ENCODE measurements at places on chromosomes 5 and 9.

DNA sequence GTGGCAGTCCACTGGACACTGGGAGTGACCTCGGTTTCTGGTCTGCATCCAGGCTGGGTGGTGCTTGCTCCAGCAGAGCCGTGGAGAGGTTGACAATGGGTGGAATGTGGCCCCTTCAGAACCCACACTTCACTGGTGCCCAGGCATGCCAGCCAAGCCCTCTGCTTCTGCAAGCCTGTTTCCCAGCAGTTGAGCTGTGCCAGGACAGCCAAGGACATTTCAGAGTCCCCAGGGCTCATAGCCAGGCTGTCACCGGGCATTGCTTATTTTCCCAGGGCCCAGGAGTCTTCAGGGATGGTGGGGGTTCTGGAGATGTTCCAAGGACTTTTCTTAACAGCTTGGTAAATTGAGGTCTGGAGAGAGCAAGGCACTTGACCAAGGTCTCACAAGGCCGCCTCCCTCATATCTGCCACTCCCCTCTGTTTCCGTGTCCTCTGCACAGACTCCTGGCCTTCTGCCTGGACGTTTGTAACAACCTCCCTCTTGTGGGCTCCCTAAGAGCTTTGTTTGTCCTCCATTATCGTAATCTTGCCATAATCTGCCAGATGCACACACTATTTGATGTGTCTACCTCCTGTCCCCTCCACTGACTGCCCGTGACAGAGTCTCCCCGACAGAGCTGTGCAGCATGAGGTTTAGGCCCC lies 3.8 kb upstream of the NDST1 start:
- no peak for DNase-seq

DNA sequence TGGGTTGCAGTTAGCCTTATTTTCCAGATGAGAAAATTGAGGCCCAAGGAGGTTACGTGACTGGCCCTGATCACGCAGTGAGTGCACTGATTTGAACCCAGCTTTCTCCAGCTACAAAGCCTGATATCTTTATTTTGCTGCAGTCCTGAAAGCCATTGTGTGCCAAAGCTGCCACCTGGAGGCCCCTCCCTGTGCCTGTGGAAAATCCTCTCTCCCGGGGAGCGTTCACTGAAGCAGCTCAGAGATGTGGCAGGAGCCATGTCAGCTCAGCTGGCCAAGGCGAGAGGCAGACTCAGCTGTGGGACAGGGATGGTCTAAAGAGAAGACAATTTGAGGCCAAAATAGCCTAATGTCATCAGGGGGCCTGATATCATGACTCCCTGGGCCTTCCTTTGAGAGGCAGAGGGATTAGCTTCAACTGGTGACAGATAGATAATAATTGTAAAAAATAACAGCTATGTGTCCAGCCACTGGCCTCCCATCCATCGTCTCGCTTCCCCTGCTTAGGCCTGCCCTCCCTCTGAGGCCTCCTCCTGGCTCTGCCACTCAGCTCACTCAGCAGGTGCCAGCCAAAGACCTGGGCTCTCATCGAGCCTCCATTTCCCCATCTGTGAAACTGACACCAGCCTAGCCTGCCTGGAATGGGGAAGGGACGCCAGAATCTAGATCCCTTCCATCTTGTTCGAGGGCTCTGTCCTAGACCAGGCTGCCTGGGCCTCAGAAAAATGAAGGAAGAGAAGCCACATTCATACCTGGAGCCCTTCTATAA lies 74.3 kb upstream of the GGTA1 start:
- no peak for DNase-seq

DNA sequence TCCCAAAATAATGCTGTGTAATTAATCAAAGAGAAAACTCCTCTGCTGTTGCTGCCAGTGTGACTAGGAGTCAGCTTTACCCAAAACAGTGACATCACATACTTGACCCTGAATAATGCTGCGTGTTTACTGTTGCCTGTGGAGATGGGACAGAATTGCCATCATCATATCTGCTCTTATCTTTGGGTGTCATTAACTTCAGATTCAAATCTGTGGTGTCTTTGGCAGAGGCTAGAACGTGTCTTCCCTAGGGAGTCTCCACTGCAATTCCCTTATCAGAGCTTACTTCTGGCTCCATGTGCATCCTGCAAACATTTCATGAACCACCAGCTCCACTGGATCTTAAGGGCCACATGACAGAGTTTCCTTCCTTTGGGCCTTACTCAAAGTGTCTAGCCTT lies 88.9 kb upstream of the MRPS30 start:
- DNase-seq = no peak

- DNase-seq = no peak
Observed at GRCh38 chr5:5739490-5739945, 317.0 kb downstream of the ICE1 start.

DNA sequence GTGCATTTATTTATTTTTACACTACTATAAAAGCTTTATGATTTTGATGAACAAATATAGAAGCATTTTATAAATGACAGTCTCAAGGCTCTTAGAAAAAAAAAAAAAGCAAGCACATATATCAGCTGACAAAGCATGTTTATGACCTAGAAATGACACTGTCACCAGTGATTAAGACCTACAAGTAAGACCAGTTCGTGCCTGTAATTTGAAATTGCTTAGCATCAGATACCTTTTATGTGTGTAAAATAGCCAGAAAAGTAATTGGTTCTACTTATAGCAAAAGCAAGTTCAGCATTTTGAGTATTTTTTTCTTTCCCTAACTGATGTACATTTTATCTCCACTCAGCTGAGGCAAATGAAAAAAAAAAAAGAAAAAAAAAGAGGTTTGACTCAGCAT lies 808.4 kb downstream of the CDH18 start:
- no peak for DNase-seq

GRCh38 chr5:144151026-144151425 lies 19.4 kb downstream of the YIPF5 start:
- DNase-seq = no peak

- no peak for DNase-seq
Observed at GRCh38 chr9:18010492-18010891, 431.6 kb downstream of the SH3GL2 start.

DNA sequence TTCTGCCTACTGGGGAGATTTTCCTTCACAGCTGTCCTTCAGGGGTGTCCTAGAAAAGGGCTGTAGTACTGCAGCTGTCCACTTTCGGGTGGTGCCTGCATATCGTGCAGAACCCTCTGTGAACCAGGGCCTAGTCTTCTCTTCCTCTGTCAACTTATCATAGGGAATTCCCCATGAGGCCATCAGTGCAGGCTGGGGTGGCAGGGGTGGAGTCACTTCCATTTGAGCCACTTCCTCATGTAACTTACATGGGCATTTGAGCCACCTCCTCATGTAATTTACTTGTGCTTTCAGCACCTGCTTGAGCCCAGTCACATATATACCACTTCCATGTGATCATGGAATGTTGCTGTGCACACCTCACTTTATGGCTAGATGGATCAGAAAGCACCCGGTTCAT lies 742.0 kb upstream of the RGMB start:
- DNase-seq = no peak

GRCh38 chr5:24555229-24555628 lies 89.5 kb downstream of the CDH10 start:
- no peak for DNase-seq

DNA sequence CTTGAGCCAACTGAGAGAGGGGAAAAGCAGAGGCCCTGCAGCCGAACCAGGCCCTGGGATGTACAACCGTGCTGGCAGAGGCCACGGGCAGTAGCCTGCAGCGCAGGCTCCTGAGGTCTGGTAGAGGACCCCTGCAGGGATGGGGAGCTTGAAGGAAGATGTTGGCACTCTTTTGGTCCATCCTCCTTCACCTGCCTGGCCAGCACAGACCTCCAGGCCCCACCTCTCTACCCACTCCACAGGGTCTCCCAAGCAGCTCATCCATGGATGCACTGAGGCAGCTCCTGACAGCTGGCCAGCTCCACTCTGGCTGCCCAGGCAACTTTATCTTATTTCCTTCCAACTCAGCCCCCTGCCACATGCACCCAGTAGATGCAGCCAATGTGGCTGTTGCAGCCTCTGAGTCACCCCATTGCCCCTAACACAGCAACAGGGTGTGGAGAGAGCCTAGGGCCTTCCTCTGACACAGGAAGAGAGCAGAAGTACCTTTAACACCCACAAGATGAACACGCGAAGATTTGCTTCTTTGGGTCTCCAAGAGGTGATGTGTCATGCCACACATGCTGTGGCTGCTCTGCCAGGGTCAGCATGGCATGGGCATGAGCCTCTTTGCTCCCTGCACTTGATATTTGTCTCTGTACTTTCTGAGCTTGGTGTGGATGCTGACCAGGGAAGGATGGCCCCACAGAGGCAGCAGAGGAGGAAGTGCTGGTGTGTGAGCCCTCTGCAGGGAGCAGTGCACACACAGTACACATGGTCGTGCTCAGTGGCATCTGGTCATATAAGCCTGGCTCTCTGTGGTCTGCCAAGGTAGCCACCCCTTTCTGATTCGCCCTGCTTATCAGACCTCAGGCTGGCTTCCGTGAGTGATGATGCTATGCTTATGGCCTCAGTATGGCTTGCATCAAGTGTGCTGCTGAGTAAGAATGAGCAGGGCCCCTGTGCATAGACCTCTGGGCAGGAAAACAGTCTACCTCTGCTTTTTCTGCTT lies 117.2 kb downstream of the NRG2 start:
- DNase-seq = no peak

- no peak for DNase-seq
Observed at GRCh38 chr9:75876999-75877640, 13.4 kb upstream of the PCSK5 start.

- DNase-seq = no peak
Observed at GRCh38 chr5:21219966-21220365, 1232.0 kb upstream of the CDH18 start.

DNA sequence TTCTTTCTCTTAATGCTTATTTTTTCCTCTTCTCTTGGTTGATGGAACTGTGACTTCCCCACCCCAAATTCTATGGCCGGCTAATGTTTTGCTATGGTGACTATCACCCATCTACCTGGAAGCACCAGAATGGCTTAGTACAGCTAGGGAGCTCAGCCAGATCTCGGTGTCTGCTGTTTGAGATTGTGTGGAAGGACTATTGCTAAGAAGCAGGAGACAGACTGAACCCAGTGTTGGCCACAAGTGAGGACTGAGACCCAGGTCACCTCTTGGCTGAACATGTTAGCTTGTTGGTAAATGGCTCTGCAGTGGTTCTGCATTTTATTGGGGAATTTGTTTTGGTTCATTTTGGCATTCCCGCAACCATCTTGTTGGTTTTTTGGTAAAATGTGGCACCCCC lies 2.7 kb downstream of the PRRC2B start:
- DNase-seq = no peak

DNA sequence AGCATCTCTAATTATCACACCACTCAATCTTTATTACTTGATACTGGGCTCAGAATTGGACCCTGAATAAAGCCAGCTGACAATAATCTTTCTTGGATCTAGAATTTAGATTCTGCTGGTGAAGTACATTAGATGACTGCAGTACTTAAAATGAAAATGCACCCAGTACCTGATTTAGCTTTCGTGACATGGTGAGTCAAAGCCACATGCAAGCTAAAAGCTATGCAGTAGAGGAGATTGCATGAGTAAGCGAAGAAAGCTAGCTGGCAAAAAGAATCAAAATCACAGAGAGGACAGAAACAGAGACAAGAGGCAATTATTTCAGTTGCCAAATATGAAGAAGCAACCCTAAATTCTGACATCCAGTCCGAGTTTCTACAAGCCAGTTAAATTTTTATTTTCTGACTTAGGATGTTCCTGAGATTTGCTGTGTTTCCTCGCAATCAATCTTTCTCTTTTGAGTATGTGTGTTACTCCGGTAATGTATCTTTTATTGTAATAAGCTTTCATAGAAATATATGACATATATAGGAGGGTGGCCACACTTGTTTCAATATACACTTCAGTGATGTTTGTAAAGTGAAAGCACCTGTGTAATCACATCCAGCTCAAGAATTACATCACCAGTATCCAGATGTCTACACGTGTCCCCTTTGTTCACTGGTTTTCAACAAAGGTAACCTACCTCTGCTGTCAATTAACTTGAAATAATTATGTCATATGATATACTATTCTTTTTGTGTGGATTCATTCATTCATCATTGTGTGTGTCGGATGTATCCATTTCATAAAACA lies 101.7 kb downstream of the CDH18 start:
- DNase-seq = no peak

- peak; percentile 61 for DNase-seq
Observed at GRCh38 chr5:139389701-139390638, at the start of gene MZB1. Gene MZB1 (minus strand): TSS chr5:139389913. CDS start chr5:139389856, 57 bp downstream.

- DNase-seq = no peak
Observed at GRCh38 chr5:1524799-1525623, 1.3 kb upstream of the LPCAT1 start.

GRCh38 chr5:40680741-40681362 lies 1.1 kb downstream of the PTGER4 start:
- peak; percentile 46 for DNase-seq

- no peak for DNase-seq
Observed at GRCh38 chr9:38357350-38358114, 35.0 kb upstream of the ALDH1B1 start.

- DNase-seq = no peak
Observed at GRCh38 chr5:72661405-72661804, 154.2 kb upstream of the ZNF366 start.

GRCh38 chr9:134545215-134545542 lies 96.4 kb upstream of the COL5A1 start:
- no peak for DNase-seq

- no peak for DNase-seq
Observed at GRCh38 chr9:132193227-132194124, 31.6 kb downstream of the NTNG2 start.

DNA sequence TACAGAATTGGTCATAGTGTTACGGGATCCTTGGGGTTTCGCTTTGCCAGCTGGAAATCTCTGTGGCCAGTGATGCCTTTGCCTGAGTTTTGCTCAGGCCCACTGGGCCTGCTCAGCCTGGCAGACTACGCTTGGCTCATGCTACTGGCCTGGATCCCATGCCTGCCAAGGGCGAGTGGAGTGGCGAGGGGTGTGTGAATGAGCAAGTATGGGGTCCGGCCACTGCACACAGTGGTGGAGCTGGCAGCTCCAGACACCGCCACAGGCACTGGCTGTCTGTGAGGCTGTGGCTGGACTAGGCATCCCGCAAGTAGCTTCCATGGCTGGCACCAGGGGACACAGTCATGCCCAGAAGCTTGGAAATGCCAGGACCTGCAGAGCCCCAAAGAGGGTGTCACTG lies 240.3 kb downstream of the ARRDC3 start:
- no peak for DNase-seq

DNA sequence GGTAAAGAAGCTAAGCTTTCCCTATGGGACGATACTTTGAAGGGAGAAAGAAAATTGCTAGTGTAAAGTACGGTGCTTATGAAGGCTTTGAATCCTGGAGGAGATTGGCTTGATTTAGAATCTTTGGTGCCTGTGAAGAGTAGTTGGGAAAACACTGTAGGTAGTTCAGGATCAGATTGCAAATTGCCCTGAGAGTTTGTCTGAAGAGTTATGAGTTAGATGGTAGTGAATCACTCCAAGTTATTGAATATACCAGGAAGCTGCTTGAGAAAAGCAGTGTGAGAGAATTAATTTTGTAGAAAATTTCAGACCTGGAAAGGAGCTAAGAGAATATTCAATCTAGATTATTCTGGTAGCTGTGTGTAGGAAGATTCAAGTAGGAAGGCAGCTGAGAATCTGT lies 11.5 kb downstream of the MAN2A1 start:
- no peak for DNase-seq

DNA sequence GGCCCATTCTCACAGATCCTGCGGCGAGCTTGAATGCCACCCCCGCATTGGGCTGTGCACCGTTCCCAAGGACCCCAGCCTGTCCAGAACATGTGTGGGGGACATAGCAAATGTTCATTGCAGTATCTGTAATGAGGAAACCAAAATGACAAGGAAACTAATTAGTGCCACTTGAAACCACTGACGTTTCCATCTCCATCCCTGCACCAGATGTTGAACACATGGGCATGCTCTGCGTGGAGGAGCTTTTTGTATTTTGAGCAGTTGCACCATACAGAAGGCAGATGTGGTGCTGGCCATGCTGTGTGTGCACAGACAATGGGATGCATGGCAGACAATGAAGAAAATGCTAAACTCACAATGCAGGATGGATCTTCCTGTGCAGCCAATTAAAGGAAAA lies 437.7 kb downstream of the SEMA5A start:
- no peak for DNase-seq

All from activated CD8-positive, alpha-beta memory T cell treated with anti-CD3 and anti-CD28 coated beads, Interleukin-2, amount 50 U/mL, for 4 hours (primary cell).